ENCODE measurements at places on chromosomes 1 and 21. TPM values are rescaled to one million over a fixed set of nuclear protein-coding genes. Genes with fewer than 3 reads are reported as not detected.

GRCh38 chr21:42398436-42399028 is 2.7 kb upstream of the TMPRSS3 start:
- DNase-seq, result no peak

GRCh38 chr21:28723646-28724045 is 269.0 kb downstream of the LTN1 start:
- no peak for DNase-seq

The MIXL1 gene
- total RNA-seq, result not detected

DNA sequence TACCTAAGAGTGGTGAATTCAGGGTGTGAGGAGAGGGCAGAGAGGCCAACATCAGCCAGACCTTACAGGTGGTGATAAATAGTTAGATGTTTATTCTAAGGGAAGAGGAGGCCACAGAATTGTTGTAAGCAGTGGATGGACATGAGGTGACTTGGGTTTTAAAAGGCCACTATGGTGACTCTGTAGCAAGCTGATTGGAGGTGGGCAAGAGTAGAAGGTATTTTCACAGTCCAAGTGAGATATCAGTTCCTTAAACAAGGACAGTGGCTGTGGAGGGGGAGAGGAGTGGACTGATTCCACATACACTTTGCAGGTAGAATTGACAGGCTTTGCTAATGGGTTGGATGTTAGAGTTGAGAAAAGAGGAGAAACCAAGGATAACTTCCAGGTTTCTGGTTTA is 60.8 kb upstream of the CLDN14 start:
- no peak for DNase-seq

GRCh38 chr1:214685906-214686305 is 82.9 kb downstream of the CENPF start:
- no peak for DNase-seq

- no peak for DNase-seq
Observed at GRCh38 chr21:16370186-16370585, 640.4 kb downstream of the USP25 start.

The IBA57 gene
- total RNA-seq, result 11.2 TPM

DNA sequence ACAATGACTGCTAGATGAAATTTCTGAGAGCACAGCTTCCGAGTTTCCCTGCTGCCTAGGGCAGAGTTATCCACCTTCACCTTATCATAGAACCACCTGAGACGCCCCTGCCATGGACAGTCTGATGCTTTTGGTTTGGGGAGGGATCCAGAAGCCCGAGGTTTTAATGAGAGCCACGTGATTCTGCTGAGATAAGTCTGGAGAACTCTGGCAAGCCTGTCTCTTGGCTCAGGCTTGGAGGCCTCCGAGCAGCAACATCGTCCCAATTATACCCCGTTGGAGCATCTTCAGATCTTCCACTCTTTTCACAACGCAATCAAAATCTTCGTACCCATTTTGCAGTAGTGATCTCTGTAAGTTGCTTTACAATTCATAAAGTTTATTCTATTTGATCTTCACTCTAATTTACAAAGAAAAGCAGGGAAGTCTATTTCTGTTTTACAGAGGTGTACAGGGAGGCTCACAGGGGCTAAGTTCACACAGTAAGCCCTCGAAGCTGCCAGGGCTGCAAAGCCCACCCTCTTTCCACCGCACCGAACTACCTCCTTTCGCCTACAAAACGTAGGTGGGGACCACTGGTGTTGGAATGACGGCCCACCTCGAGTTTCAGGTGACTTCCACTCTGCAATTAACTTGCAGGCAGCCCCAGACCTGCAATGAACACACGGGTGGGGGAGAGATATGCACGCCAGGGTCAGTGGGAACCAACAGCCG is 513 bp upstream of the HHAT start:
- DNase-seq, result no peak

DNA sequence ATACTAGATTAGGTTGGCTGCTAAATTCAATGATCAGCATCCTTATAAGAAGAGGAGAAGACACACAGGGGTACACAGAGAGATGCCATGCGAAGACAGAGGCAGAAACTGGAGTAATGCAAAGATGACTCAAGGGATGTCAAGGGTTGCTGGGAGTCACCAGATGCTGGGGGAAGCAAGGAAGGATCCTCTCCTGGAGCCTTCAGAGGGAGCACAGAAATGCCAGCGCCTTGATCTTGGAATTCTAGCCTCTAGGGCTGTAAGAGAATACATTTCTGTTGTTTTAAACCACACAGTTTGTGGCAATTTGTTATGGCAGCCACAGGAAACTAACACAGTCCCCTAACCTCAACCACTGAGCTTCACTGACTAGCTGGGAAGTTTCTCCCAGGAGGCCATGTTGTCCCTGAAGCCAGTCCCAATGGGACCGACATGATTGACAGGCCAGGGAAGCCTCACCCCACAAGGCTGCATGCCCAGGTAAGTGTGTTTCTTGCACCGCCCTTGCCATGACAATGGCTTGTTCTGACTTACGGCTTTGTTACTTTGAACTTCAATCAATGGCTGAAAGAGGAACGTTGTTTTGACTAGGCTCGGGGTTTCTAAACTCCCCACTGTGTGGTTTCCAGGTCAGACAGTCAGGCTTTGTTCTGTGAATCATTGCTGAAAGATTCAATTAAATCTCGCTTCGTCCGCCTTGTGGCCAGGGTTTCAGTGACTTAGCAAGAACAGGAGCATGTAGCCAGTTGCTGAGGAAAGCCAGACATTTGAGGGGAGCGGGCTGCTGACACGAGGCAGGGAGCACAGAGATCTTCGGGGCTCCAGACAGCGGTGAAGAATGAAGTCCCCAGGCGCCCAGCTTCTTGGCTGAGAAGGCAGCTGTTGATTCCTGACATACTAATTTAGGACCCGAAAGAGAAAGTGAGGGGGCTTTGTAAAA is 62.3 kb downstream of the RUNX1 start:
- no peak for DNase-seq

GRCh38 chr1:48066936-48067335 is 69.8 kb upstream of the TRABD2B start:
- DNase-seq, result no peak

The PLA2G2F gene
- total RNA-seq, result not detected

DNA sequence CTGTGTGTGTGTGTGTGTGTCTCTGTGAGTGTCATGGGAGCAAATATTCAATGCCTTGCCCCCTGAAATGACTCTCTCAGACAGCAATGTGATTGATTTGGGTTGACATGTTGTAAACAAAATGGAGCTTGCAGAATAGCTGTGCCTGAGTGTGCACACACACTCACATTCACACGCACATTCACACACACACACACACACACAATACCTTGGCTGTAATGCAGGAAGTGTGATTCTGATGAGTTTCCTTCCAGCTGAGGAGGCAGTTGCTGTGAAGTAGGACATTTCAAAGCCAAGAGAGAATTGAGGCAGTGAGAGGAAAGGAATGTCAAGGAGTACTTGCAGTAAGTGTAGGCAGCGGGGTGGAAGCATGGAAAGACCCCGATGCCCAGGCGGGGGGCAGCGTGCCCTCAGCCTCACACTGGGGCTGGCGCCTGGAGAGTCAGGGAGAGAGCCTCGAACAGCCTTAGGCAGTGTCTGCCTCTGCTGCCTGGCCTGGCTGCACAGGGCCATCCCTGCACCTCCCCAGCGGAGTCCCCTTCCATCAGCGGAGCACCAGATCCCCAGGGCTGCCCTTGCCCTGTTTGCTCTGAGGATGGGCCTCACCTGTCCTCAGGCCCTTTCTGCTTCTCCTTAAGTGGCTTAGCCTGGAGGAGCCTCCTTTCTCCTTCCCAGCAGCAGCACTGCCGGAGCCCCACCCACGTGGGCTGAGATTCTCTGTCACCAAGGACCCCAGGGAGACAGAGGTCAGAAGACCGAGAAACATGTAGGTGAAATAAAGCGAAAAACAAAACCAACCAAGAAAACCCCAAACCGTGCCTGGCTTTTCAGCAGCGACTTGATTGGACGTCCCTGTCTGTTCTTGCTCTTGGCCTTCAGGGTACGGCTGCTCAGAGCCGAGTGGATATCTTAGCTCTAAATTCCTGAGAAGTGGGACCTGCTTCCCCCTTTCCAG is 9.2 kb downstream of the VASH2 start:
- no peak for DNase-seq

The GRIK3 gene
- total RNA-seq, result 0.62 TPM

- DNase-seq, result no peak
Observed at GRCh38 chr1:54002544-54003248, 15.3 kb downstream of the LDLRAD1 start.

- DNase-seq, result no peak
Observed at GRCh38 chr1:26597629-26598039, 68.1 kb downstream of the RPS6KA1 start.

The TTC3 gene
- 37.0 TPM for total RNA-seq

The THEM5 gene
- not detected for total RNA-seq

- no peak for DNase-seq
Observed at GRCh38 chr1:86854352-86854751, 59.6 kb downstream of the SELENOF start.

DNA sequence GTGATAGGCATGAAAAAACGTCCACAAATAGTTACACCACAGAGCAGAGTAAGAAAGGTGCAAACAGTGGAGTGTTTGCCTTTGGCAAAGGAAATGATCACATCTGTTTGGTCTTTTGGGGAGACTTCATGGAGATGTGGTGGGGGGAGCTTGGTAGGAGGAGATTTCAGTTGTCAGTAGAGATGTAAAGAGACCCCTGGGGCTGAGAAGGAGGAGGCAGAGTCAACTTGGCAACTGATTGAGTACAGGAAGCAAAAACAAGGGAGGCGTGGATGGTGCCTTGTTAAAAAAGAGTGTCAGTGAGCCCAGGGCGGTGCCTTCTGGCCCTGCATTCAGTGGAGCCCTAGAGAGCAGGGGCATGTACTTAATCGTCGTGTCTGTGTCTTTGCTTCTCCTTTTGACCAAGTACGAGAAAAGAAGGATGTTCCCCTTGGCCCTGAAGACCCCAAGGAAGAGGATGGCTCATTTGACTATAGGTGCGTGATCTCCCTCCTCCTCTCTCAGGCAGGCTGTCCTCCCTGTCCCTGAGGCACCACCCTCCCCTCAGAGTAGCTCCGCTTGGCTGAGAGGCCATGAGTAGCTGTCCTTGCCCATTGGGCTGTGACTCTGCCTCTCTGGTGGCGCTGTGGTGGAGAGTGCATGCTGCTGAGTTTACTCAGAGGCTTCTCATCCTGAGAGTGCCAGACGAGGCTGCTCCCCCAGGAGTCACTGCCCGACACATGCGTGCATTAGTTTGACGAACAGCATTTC is 30.4 kb upstream of the CNTN2 start:
- no peak for DNase-seq

The KCNJ15 gene
- total RNA-seq, result 0.72 TPM

The TNFRSF1B gene
- total RNA-seq, result 13.0 TPM

The PER3 gene
- 20.4 TPM for total RNA-seq

DNA sequence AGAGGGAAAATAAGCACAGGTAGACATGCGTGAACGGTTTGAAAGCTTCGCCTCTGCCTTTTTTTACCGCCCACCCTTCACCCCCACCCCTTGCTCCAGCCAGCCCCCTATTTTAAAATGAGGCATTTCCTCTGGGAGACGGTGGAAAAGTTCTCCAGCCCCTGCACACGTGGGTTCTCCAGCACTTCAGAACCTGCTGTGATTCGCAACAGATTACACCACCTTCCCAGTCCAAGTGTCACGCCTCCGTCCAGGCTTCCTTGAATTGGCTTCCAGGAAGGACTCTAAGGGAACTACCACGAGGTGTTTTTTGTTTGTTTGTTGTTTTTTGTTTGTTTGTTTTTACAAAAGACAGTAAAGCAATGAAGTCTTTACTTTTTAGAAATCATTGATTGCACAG is 2.6 kb downstream of the LRRC7 start:
- DNase-seq, result no peak

GRCh38 chr21:43192501-43193081 is 23.8 kb downstream of the CRYAA start:
- no peak for DNase-seq

- DNase-seq, result no peak
Observed at GRCh38 chr1:94504601-94505000, 37.0 kb downstream of the F3 start.

Measured in left ventricle myocardium superior (tissue), 1 donor.